ENCODE measurements at places on chromosomes 1 and 21.

GRCh38 chr1:236550961-236551851 is 27.4 kb downstream of the LGALS8 start:
- no peak for DNase-seq

- no peak for DNase-seq
Observed at GRCh38 chr1:44549510-44549909, 124.8 kb downstream of the TMEM53 start.

GRCh38 chr1:222346955-222347354 is 200.9 kb downstream of the HHIPL2 start:
- DNase-seq: no peak

DNA sequence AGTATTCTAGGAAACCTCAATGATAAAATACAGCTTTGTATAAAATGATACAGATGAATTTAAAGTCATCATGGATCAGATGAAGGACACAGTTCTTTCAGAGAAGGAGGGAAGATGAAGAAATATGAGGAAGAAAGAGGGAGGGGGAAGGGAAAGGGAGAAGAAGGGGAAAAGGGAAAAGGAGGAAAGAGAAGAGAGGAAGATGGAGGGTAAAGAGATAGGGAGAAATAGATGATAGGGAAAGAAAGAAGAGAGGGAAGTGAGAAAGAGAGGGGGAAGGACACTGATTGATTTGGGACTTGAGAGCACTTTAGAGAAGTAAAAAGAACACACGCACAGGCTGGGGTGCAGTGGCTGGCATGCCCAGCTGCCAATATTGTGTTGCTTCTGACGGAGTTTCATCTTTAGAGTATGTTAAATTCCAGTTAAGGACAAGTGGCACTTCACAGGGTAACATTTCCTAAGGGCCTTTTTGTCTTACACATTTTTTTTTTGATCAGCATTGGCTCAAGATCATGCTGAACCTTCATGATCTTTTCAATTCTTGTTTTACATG is 235.9 kb upstream of the DMRTA2 start:
- DNase-seq: no peak

DNA sequence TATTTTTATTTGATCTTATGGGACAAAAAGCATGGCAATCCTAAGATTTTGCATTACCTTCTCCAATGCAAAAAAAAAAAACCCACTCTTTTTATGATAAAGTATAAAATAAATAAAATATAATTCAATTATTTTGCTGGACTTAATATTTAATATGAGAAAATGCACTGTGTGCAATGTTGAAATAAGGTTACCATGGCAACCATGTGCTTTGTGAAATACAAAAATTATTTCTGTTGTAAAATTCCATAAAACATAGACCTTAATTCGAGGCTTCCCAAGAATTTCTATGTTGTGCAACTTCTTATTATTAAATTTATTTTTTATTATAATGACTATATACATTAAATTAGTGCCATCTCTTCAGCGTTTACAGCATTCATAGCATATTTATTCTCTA is 989.5 kb downstream of the MRPL39 start:
- DNase-seq: no peak

DNA sequence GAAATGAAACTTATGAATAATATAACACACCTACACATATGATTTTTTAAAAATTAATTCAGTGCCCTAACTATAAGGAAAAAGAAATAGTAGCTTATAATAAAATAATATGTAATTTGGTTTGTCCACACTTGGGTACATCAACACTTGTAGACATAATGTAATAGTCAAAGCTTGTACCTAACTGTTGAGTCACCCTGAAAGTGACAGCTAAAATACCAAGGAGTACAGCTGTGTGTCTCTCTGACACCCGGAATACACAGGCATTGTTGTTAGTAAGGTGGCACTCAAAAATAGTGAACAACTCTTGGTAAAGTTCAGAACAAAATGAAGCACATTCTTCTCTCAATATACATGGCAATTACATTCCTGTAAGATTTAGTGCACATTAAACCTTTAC is 243.4 kb downstream of the TRABD2B start:
- no peak for DNase-seq

DNA sequence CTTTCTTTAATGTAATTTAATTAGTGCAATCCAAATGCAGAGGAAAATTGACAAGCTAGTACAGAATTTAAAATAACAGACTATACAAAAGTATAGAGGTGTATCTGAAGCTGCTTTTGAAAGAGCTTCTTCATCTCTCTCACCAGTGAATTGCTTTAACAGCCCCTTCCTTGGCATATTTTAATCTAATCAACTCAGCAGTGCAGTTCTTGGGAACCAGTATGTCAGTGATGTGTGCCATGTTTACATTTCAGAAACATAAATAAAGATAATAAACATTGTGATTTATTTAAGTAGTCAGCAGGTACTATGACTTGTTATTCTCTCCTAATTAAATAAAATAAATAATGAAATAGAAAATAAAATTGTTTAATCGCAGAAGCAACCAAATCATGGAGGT is 1260.6 kb downstream of the NCAM2 start:
- DNase-seq: no peak

- DNase-seq: no peak
Observed at GRCh38 chr1:41682845-41683625, 198.6 kb upstream of the EDN2 start.

DNA sequence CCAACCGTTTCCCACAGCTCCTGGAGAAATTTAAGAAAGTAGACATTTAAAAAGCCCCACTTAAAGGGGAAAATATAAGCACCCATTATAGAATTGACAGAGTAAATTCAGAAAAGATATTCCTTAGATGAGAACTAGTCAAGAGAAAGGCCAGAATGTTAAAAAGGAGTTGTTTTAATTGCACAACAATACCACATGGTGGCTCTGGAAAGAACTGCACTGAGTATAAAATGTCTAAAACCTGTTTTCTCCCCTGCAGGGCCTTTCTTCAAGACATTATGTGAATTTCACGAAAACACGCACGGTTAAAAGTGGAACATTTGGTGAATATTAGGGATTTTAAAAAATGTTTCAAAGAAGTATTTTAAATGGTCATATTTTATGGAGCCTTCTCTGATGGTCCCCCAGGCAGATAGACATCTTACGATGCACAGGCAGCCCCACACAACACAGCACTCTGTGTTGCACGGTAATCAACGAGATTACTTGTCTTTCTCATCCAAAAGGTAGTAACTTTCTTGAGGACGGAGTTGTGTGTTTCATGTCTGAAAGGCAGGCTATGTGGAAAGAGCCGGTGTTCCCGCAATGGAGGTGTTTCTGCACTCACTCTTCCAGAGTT is 101.9 kb downstream of the PRRX1 start:
- DNase-seq: no peak

DNA sequence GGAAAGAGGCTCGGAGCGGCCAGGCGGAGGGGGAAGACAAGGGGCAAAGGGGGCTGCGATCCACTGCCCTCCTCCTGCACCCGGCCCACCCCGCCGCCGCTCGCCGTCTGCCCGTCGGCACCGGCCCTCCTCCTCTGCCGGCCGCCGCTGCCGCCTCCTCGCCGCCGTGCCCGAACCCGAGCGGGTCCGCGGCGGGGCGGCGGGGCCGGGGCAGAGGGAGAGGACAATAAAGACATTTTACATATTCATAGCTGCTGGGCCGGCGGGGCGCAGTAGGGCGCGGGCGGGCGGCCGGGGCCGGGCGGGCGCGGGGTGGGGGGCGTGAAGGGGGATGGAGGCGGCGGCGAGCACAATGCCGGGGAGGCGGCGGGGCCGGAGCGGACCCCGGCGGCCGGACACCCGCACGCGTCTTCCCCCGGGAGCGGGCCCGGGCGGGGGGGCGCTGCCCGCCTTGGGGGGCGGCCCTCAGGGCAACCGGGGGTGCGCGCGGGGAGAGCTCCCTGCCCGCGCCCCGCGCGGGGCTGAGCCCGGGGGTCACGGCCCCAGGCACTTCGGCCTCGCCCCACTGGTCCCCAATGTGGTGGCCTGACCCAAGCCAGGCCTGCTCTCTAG is 546 bp downstream of the POU2F1 start:
- DNase-seq: peak; percentile 59

- DNase-seq: no peak
Observed at GRCh38 chr21:29800056-29800455, 139.7 kb downstream of the GRIK1 start.

DNA sequence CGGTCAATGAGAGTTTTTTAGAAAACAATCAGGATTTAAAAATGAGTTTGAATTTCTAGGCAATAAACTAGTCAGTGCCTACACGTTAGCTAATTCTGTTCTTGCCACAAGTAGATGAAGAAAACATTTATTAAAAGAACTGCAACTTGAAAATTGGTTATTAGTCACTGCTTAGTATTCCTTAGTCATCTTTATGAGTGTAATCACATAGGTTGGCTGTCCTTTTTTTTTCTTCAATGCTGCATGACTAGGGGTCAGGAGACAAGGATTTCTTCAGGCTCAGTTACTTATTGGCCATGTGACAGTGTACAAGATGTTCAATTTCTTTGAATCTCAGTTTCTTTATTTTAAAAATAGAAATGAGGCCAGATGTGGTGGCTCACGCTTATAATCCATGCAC is 17.1 kb downstream of the SOAT1 start:
- no peak for DNase-seq

DNA sequence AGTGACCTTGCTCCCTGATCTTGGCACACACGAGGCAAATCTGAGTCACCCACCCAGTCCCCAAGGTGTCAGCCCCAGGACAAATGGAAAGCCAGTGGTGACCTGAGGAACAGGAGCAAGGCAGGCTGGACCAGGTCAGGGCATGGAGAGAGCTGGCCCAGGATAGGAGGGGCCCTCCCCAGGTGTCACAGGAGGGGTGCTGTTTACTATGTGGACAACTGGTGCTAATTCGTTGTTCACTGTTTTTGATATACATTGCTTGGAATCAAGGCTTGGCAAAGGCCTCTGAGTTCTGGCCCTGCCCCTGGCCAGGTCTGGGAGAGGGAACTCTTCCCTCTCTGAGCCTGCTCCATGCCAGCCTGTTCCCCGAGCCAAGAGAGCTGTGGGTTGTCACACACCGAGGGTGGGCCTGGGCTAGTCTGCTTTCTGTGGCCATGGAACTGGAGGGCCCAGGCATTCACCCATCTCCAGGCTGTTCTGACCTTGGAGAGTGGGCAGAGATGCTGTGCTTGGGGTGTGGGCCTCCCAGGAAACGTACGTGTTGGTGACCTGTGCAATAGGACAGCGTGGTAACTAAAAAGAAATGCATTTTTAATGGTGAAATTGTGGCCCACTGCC is 41.8 kb downstream of the CRYAA start:
- peak; percentile 5 for DNase-seq

GRCh38 chr1:20521960-20522861 is 14.3 kb upstream of the MUL1 start:
- peak; percentile 90 for DNase-seq

DNA sequence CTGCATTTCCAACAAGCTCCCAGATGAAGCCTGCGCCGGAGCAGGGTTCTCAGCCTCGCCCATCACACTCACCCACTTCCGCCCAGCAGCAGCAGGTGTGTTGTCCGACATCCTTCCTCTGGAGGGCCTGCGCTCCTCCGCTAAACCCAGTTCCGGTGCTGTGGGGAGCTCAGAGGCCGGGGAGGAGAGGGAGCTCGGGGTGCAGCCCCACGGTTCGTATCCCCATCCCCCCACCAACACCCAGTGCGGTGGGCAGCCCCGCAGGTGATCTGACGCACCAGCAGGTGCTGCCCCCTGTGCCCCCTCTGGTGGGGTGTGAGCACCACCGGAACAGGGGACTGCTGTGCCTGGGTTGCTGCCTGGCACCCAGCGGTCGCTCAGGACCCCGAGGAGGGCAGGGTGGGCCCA is 3.4 kb upstream of the PEX10 start:
- no peak for DNase-seq

GRCh38 chr1:61289232-61290098 is 207.1 kb downstream of the NFIA start:
- DNase-seq: no peak

All from WTC11 (cell line).